ENCODE measurements at places on chromosomes 1 and 21.

DNA sequence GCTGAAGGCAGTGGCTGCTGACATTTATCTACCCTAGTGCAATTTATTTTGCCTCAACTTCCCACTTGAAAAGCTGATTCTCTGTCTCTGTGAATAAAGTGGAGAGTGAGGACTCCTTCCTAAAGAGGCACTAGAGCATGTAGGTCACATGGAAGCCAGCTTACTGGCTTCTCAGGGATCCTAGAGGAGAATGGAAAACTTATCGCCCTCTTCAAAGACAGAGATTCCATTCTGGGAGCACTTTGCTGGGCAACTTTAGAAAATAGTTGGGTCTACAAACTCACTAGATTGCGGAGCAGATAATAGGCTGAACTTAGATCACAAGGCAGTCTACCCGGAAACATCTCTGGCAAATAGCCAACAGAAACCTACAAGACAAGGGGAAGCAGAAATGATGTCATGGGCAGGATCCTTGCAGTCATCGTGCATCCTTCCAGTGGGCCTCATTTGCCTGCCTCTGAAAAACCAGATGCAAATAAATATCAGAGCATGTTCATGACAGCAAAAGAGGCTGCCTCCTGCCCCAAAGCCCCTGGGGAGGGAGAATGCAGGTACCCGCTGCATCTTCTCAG lies 104.8 kb upstream of the BARHL2 start:
- no peak for DNase-seq

GRCh38 chr1:97088391-97088790 lies 366.8 kb downstream of the PTBP2 start:
- no peak for DNase-seq

GRCh38 chr21:32245971-32246370 lies 32.9 kb downstream of the MIS18A start:
- no peak for DNase-seq

- DNase-seq: no peak
These were observed 31.3 kb downstream of the CENPF start for GRCh38 chr1:214634267-214634666.

DNA sequence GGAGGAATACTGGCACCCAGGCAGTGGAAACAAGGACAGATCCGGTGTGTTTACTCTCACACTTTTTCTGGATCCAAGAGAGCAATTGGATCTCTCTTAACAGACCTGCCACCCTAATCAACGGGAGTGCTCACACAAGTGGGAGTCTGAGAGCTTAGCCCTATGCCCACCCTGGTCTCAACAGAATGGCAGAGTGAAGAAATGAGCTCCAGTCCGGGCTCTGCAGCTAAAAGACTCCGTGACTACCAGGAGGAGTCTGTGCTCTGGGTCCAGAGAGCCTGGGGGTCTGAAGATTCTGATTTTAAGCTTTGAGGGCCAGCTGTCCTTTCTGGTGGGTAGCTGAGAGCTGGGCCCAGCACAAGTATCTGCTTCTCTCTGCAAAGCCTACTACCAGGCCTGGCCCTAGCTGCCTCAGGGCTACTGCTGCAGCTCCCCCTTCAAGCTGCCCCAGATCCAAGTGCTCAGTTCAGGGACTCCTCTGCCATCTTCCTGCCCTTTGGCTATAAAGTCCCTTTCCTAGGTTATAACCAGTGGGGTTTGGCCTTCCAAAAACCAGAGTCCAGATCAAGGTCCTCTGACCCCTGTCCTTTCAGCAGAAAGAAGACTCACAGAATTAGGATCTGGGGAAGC lies 3.9 kb downstream of the S100A9 start:
- DNase-seq: no peak

GRCh38 chr1:243979396-243979795 lies 71.7 kb upstream of the ZBTB18 start:
- no peak for DNase-seq

DNA sequence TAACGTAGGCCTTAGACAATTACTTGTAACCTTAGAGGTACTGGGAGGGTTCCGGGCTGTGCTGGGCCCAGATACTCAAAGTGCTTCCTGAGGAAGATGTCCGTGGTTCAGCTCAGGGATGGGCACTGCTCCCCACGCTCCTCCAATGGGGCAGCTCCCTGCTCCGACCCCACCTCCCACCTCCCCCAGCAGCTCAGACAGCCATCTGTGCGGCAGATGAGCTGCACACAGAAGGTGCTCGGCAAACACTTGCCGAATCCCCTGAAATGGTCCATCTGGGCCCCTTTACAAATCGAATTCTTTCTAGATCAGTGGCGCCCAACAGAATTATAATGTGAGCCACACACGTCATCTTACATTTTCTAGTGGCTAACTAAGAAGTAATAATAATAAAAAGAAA lies 242.4 kb upstream of the RAB4A start:
- DNase-seq: no peak

Measured in fibroblast of villous mesenchyme (primary cell).